Lower lobe of right lung (tissue), 2 donors: ENCODE measurements at places on chromosomes 4 and X. TPM values are rescaled to one million over a fixed set of nuclear protein-coding genes. Genes with fewer than 3 reads are reported as not detected.
A peak's percentile ranks its signal among the peaks of the same experiment; 100 is the strongest.

DNA sequence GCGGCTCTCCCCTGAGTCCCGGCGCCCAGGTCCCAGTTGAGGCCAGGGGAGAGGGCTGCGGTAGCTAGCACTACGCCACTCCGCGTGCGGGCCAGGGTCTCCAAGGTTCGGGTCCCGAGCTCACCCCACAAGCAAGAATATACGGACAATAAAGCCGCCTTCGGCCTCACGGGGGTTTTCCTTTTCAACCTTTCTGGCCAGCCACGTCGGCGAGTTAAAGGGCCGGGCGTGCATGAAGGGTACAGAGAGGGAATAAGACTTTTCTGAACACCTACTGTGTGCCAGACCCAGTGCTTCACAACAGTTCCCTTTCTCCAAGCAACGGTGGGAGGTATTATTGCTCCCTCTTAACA lies 138.5 kb upstream of the ZIC3 start:
- H3K4me3 ChIP-seq = peak overlapping the region; percentile 56
- DNase-seq = no peak
- H3K27me3 ChIP-seq = peaks cover 64% of the 10 kb centered on the region
- peaks cover 14% of the 10 kb centered on the region for H3K4me1 ChIP-seq

GRCh38 chr4:8321771-8322170 lies 52.2 kb downstream of the HTRA3 start:
- H3K4me1 ChIP-seq = peaks cover 10% of the 10 kb centered on the region
- no peaks in the 10 kb centered on the region for H3K36me3 ChIP-seq
- no peak overlapping the region for H3K4me3 ChIP-seq
- DNase-seq = no peak
- no peak overlapping the region for H3K27ac ChIP-seq
- no peaks in the 10 kb centered on the region for H3K27me3 ChIP-seq

GRCh38 chrX:9767375-9767774 lies 1.7 kb upstream of the GPR143 start:
- no peaks in the 10 kb centered on the region for H3K27me3 ChIP-seq
- no peaks in the 10 kb centered on the region for H3K4me1 ChIP-seq
- H3K4me3 ChIP-seq = no peak overlapping the region
- no peak for DNase-seq
- no peak overlapping the region for H3K27ac ChIP-seq
- no peaks in the 10 kb centered on the region for H3K36me3 ChIP-seq

DNA sequence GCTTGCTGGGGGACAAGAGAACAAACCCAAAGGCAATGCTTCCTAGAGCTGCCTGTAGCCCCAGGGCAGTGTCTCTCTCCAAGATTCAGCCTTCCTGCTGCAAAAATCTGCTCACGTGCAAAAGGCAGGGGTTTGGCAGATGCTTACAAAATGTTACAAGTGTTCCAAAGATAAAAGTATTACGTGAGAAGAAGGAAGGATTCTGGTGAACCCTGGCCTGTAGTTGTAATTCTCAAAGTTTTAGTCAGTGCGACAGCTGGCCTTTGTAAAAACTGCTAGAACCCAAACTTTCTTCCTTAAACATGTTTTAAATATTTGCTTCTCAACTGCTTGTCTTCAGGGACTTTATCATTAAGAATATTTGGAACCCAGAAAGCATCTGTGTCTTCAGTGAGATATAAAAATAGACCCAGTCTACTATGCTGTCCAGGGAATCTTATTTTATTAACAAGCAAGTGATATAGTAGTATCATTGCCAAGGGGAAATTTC lies 232.3 kb downstream of the FRMPD4 start:
- H3K27ac ChIP-seq = no peak overlapping the region
- H3K4me3 ChIP-seq = no peak overlapping the region
- no peaks in the 10 kb centered on the region for H3K4me1 ChIP-seq
- no peaks in the 10 kb centered on the region for H3K27me3 ChIP-seq

GRCh38 chr4:185127021-185127925 lies 15.8 kb upstream of the SLC25A4 start:
- H3K4me1 ChIP-seq = peaks cover 11% of the 10 kb centered on the region
- peak overlapping the region; percentile 36 for H3K27ac ChIP-seq
- H3K27me3 ChIP-seq = peaks cover 23% of the 10 kb centered on the region
- no peaks in the 10 kb centered on the region for H3K36me3 ChIP-seq

GRCh38 chr4:40307627-40308497 lies 27.3 kb upstream of the CHRNA9 start:
- peak overlapping the region; percentile 2 for H3K27ac ChIP-seq
- H3K4me1 ChIP-seq = peaks cover 33% of the 10 kb centered on the region
- DNase-seq = no peak
- no peaks in the 10 kb centered on the region for H3K36me3 ChIP-seq

GRCh38 chrX:31349515-31349914 lies 277.7 kb upstream of the FTHL17 start:
- H3K27ac ChIP-seq = no peak overlapping the region
- H3K4me3 ChIP-seq = no peak overlapping the region
- no peaks in the 10 kb centered on the region for H3K4me1 ChIP-seq
- no peak for DNase-seq
- H3K27me3 ChIP-seq = no peaks in the 10 kb centered on the region
- no peaks in the 10 kb centered on the region for H3K36me3 ChIP-seq

DNA sequence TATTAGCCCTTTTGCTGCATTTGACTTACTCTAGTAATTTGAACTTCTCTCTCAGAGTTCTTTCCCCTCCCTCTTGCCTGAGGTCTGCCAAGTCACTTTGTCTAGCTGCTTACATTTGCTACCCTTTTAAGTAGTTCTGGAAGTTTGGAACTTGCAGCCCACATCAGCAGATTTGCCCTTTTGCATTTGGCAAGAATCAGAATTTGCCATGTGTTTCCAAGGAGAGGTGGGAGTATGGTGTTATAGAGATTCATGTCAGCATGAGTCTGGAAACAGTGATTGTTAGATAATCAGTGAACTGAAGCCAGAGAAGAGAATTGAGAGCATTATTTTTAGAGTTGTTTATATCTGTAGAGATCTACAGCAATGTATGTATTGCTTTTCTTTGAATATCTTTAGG lies 52.1 kb downstream of the KLHL34 start:
- no peak for DNase-seq
- H3K4me3 ChIP-seq = no peak overlapping the region
- H3K27ac ChIP-seq = no peak overlapping the region
- no peaks in the 10 kb centered on the region for H3K27me3 ChIP-seq
- no peaks in the 10 kb centered on the region for H3K4me1 ChIP-seq

- DNase-seq = no peak
- H3K4me3 ChIP-seq = no peak overlapping the region
- H3K36me3 ChIP-seq = no peaks in the 10 kb centered on the region
- H3K27me3 ChIP-seq = no peaks in the 10 kb centered on the region
Measured at GRCh38 chr4:3335385-3335784, 42.6 kb downstream of the RGS12 start.

GRCh38 chr4:145154573-145154972 lies 25.8 kb downstream of the OTUD4 start:
- DNase-seq = no peak
- H3K27me3 ChIP-seq = no peaks in the 10 kb centered on the region
- no peaks in the 10 kb centered on the region for H3K4me1 ChIP-seq
- no peak overlapping the region for H3K4me3 ChIP-seq

GRCh38 chr4:157128395-157128794 lies 52.4 kb downstream of the GLRB start:
- no peaks in the 10 kb centered on the region for H3K4me1 ChIP-seq
- H3K27me3 ChIP-seq = no peaks in the 10 kb centered on the region
- no peak overlapping the region for H3K27ac ChIP-seq
- H3K36me3 ChIP-seq = no peaks in the 10 kb centered on the region
- DNase-seq = no peak

GRCh38 chr4:123284168-123284567 lies 112.4 kb upstream of the SPRY1 start:
- no peak overlapping the region for H3K4me3 ChIP-seq
- no peaks in the 10 kb centered on the region for H3K36me3 ChIP-seq
- DNase-seq = no peak
- H3K27ac ChIP-seq = no peak overlapping the region
- no peaks in the 10 kb centered on the region for H3K4me1 ChIP-seq

- H3K27me3 ChIP-seq = no peaks in the 10 kb centered on the region
- H3K27ac ChIP-seq = no peak overlapping the region
- H3K4me3 ChIP-seq = no peak overlapping the region
- H3K36me3 ChIP-seq = peaks cover 98% of the 10 kb centered on the region
Measured at GRCh38 chrX:71393919-71394318, 27.8 kb downstream of the TAF1 start.

The ADH7 gene
- 0.47 TPM for total RNA-seq

The RASSF6 gene
- 1.9 TPM for total RNA-seq

The LIAS gene
- total RNA-seq = 13.7 TPM

The CT45A10 gene
- not detected for total RNA-seq

The GRIA3 gene
- 0.47 TPM for total RNA-seq
